ENCODE measurements at places on chromosomes 5 and 9.

- no peak for DNase-seq
These were observed 3.9 kb upstream of the PLPP1 start for GRCh38 chr5:55538661-55539060.

- no peak for DNase-seq
These were observed 96.5 kb upstream of the CAST start for GRCh38 chr5:96565582-96566265.

DNA sequence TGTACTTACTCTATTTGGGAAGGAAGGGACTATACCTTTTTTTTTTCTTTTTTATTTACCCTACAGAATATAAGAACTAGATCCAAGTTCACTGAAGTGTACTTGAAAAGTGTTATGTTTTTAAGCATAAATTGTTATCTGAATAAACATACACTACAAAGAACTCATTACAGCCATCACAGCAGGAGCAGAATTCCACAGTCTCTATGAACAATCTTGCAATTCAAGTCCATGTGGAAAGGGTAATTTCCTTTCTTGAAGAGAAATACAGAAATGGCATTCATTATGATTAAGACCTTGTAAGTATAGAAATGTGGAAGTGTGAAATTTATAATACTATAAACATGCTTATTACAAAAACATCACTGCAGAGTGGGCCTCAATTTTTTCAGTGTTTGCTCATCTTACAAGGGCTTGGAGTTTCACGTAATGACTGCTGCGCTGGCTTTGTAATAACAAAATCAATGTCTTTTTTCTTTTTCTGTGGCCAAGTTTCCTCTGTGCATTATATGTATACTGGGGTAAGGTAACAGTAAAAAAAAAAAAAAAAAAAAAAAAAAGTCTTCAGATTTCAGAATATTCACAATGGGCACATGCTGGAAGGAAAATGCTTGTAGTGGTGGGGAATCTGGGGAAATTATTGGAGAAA, 77.0 kb upstream of the GNA14 start:
- DNase-seq = no peak

GRCh38 chr5:136076067-136076466, 47.3 kb downstream of the TGFBI start:
- no peak for DNase-seq

DNA sequence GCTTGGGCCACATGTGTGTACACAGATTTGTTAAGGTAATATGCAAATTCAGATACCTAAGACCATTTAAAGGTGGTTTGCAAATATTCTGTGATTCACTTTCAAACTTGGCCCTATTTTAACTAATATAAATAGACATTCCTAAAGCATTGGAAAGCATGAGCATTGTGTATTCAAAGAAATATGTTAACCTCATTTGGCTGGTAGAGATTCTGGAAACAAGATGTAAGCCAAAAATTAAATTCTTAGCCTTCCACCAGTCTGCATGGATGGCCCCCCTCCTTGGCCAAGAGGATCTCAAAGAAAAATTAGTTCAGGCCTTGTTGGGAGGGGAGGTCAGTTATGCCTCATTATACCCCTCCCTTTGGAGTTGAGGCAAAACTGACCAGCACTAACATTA, 38.7 kb upstream of the C6 start:
- DNase-seq = no peak

DNA sequence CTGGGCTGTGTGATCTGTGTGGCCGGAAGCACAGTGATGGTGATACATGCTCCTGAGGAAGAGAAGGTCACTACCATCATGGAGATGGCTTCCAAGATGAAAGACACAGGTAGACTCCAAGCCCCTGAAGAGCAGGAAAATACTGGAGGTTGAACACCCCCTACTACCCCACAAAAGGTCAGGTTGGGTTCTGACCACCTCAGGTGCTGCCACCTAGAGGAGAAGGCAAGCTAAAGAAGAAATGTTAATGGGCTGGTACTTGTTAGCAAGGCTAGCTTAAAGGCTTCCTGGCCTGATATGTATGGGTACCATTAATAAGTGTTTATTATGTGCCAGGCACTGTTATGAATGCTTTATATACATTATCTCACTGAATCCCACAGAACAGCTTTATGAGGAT, 11.7 kb downstream of the NIPAL4 start:
- no peak for DNase-seq

GRCh38 chr5:175060257-175060656, 335.9 kb downstream of the MSX2 start:
- no peak for DNase-seq

DNA sequence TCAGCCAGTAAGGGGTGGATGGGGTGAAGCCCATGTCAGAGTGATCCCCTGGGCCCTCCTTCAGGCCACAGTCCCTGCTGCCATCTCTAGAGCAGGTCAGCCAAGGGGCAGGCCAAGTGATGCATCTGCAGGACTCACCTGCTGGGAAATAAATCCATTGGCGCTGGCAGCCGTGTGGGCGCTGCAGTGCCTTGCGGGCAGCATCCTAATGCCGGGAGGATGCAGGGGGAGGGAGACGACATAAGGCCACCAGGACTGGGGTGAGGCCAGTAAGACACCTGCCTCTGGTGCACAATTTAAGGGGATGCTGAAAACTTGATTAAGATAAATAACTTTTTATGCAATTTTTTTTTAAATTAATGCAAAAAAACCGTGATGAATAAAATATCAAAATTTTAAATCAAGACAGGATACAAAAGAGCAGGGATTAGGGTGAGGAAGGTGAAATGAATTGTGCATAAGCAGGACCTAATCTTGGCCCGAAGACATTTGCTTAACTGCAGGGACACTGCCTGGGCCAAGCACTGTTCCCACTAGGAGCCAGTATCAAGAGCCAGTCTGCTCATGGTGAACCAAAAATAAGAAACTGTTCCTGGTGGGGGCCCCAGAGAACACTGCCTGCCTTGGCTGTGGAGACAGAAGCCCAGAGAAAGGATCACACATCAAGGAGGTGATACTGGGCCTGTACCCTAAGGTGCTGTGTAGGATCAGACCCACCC, 67.5 kb upstream of the CPLX2 start:
- no peak for DNase-seq

GRCh38 chr9:98795970-98796363, 388 bp downstream of the ANKS6 start:
- DNase-seq = peak; percentile 75

DNA sequence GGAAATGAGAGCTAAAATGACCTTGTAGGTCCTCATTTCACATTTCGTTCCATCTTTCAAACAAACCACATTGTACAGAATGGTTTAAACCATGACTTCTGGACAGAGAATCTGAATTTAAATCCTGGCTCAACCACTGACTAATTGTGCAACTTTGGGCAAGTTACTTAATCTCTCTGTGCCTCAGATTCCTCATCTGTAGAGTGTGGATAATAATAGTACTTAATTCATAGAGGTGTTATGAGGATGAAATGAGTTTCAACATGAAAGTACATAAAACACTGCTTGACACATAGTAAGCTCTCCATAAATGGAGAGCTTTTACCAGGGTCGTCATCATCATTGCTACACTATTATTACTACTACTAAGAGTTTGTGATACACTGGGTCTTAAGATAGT, 46.3 kb upstream of the FOXE1 start:
- DNase-seq = no peak

DNA sequence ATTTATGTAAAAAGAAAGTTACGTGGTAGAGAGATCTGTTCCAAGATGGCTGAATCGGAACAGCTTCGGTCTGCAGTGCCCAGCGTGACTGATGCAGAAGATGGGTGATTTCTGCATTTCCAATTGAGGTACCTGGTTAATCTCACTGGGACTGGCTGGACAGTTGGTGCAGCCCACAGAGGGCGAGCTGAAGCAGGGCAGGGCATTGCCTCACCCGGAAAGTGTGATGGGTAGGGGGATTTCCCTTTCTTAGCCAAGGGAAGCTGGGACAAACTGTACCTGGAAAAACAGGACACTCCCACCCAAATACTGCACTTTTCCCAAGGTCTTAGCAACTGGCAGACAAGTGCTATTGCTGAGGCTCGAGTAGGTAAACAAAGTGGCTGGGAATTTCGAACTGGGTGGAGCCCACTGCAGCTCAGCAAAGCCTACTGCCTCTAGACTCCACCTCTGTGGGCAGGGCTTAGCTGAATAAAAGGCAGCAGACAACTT, 13.1 kb upstream of the HSD17B4 start:
- DNase-seq = no peak

DNA sequence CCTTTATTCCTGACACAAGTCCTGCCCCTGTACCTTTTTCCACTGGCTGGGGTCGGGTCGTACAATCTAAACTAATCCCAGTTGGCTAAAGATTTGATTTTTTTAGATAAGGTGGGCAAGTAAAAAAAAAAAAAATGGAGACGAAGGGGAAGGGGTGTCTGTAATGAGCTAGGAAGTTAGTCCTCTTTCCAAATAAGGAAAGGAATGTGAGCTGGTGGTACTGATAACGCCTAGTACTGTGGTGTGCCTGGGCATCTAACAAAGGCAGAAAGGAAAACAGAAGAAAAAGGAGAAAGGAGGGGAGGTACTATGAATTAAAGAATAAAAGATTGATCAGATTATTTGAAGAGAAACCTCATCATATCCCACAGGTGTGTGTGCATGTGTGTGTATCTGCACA, 21.3 kb downstream of the PRDM9 start:
- no peak for DNase-seq

DNA sequence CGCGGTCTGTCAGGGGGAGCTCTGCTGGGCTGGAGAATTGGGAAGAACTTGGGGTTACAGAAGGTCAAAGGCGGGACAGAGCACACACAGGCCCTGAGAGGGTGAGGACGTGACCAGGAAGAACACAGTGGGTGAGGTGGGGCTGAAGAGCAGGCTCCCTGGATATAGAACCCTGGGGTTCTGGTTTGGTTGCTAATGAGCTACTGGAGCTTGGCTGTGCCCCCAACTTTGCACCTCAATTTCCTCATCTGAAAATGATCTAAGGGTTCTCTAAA, 83.8 kb downstream of the PRRT1B start:
- DNase-seq = no peak

- no peak for DNase-seq
These were observed 59.3 kb downstream of the ZFAND5 start for GRCh38 chr9:72305707-72306106.

- DNase-seq = peak; percentile 17
These were observed 30.7 kb upstream of the PTGS1 start for GRCh38 chr9:122340161-122340560.

DNA sequence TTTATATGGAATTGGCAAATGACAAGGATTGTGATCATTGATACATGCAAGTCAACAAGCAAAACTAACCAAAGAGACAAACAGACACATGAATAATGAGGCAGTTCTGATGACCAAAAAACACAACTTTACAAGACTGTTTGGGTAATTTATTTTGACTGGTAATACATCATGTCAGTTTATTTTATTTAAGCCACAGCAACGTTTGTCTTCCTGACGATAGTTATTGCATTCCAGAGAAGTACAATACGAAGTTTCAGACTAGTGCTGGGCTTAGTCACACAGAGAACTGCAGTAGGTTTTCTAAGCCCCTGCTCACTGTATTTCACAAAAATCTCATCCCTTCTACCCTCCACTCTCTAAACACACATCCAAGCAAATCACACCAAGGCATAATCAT, 514.2 kb downstream of the RAB3C start:
- no peak for DNase-seq

- DNase-seq = no peak
These were observed 21.0 kb downstream of the ISL1 start for GRCh38 chr5:51404255-51404654.

DNA sequence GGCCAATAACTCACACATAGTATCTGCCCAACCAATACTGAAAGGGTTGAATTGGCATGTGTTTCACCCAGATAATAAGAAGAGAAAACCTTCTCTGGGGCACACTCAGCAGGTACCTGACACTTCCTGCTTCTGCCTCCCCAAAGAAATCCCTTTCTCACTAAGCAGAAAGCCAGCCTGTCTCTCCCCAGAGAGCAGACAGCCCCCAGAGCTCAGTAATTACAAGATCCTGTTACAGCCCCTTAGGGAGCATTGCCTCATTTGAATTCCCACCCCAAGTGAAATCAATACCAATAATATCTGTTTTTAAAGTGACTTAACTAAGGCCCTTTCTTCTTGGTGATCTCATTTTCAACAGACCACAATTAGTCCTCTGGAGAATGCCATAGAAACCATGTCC, 38.5 kb upstream of the FOXI1 start:
- no peak for DNase-seq

DNA sequence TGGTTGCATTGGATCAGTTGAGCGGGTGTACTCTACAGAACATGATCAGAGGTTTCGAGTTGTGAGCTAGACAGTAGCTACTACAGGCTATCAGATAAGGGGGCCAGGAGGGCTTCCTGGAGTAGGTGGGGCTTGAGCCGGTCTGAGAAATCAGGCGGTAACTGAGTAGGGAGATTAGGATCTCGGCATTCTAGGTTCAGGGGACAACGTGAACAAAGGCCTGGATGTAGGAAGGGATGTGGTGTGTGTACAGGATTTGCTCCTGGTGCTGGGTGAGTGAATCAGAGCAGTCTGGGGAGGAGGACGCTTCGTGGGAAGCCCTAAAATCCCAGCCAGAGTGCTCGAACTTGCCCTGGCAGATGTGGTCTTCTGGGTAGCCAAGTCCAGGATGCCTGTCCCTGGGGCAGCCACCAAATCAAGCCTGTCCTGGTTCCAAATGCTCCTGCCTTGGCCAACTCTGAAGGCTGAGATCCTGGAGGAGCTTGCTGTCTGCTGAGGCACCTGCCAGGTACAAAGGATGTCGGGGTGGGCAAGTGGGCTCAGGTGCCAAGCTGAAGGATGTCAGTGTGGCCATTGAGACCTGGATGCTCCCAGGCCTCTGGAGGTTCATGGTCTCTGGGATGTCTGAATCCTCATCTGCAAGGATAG, 33.4 kb downstream of the STC2 start:
- no peak for DNase-seq

GRCh38 chr9:132409828-132410528, at the start of gene CFAP77:
Gene CFAP77, plus strand, starts transcription at chr9:132410211. Its CDS starts 61 bp downstream, at chr9:132410272.
- DNase-seq = peak; percentile 75

- no peak for DNase-seq
These were observed 63.6 kb downstream of the ANXA1 start for GRCh38 chr9:73215249-73215648.

- DNase-seq = no peak
These were observed 15.7 kb upstream of the SLC1A3 start for GRCh38 chr5:36590513-36591286.

DNA sequence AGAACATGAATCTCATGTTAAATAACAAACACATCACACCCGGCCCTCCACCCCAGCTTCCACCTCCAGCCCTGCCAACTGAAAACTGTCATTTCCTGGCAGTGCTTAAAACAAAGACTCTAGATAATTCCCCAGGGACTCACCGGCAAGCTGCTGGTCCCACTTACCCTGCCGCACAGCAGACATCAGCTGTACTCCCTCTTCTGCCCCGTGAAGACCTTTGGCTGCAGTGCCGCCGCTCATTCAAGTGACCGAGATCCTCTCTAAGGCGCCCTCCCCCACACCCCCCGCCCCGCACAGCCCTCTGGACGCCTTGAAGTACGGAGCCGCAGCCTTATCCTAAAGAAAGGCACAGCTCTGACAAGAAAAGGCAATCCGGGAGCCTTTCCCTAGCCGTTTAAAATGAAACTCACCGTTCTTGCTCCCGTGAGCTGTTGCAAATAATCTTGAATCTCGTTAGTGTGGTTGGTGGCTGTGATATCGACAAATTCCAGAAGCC, 434 bp downstream of the GLRX start:
- DNase-seq = peak; percentile 67
